ENCODE measurements at places on chromosomes 16 and 17.
A peak's percentile ranks its signal among the peaks of the same experiment; 100 is the strongest.

DNA sequence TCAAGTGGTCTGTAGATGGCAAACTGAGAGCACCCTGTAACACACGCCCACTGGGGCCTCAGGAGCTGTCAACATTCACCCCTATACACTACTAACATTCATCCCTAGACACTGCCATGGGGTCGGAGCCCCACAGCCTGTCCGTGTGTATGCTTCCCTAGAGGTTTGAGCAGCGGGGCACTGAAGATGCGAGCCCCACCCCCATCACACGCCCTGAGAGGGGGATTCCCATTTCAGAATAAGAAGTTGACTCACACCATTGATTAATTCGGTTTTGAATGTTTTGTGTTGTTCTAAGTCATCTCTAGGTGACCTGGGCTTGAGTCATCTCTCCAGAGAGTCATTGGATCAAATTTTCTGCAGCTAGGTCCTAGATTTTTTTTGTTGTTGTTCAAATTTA is 37.3 kb upstream of the MMD start:
- DNase-seq, result no peak

DNA sequence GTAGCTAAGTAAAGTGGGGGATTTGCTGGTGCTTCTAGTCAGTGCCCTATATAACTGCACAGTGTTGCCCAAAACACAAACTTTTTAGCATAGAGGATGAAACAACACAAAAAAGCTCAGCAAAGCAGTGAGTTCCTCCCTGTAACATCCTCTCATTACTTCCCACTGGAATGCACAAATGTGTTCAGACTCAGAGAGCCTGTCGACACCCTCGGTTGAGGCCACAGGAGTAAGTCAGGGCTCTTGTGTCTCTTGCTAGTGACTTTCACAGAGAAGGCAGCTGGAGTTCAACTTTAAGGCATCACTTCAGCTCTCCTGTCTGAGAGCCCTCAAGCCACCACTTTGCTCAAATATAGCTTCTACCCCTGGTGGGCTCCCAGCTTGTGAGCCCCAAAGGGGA is 107.2 kb upstream of the NETO2 start:
- DNase-seq, result no peak

DNA sequence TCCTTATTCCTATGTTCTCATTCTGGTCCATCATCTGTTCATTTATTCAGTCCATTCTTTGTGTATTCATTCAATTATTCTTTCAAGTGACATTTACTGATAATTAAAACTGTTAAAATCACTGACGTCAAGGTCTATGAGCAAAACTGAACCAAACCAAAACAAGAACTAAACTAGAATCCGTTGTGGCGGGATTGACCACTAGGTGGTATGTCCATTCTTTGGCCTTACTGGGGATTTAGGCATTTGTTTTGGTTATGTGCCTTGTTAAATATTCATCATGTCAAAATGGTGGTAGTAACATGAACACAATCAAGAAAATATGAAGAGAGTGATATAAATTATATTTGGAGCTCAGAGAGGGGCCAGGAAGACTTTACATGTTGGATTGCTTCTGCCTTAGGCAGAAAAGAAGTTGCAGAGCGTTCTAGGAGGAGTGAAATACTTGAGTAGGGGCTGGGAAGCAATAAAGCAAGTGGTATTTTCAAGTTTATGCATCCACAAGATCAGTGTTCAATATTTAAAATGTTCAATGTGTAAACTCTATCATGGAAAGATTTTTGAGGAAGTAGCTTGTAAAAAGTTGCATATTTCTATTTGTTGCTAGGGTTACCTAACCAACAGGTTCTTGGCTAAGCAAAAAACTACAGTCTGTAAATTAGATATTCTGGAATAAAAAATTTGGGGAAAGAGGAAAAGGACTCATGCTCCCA is 129.0 kb downstream of the CDH13 start:
- no peak for DNase-seq

DNA sequence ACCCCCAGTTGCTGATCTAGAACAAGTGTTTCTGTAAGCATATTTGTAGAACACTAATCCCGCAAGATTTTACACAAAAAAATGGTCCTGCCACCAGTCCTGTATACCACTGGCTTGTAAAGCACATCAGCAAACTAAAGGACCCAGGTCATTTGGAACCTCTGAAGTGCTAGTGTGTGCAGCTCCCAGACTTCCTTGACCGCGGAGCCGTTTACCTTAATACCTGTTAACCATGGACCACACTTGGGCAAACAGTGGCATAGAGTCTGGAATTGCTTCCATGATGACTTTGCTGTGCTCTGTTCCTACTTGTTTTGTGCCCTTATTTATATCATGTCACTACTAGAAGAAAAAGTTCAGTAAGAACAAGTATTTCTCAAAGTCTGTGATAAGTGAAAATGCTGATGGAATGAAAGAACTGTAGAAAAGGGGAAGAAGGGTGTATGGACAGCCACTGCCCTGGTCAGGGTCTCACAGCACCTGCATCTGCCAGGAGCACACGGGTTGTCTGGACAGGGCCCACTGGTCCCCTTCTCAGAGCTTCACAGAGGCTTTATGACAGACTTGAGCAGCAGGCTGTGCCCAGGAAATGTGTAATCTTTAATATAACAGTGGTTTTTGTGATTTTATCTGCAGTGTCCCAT is 29.3 kb downstream of the ALDH3A2 start:
- no peak for DNase-seq

DNA sequence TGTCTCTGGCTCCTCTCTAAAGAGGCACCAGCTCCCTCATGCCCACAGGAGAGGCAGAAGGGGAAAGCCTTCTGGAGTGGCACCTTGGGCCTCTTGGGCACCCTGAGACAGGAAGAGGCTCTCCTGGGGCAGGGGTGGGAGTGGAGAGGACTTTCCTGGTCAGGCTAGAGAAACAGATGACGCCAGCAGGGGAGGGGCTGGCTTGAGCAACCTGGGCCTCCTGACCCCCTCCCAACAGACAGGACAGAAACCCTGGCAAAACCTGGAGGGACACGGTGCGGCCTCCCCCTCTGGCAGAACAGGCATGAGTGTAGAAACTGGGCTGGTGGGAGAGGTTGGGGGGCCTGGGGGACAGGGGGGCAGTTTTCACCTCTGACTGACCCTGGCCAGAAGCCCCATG is 6.1 kb downstream of the SMIM5 start:
- no peak for DNase-seq

- DNase-seq, result no peak
Measured at GRCh38 chr17:67272312-67273047, 27.5 kb upstream of the HELZ start.

- no peak for DNase-seq
Measured at GRCh38 chr16:49940464-49941224, 84.4 kb upstream of the CNEP1R1 start.

GRCh38 chr17:42526031-42526444 is 10.0 kb upstream of the NAGLU start:
- DNase-seq, result peak; percentile 47

DNA sequence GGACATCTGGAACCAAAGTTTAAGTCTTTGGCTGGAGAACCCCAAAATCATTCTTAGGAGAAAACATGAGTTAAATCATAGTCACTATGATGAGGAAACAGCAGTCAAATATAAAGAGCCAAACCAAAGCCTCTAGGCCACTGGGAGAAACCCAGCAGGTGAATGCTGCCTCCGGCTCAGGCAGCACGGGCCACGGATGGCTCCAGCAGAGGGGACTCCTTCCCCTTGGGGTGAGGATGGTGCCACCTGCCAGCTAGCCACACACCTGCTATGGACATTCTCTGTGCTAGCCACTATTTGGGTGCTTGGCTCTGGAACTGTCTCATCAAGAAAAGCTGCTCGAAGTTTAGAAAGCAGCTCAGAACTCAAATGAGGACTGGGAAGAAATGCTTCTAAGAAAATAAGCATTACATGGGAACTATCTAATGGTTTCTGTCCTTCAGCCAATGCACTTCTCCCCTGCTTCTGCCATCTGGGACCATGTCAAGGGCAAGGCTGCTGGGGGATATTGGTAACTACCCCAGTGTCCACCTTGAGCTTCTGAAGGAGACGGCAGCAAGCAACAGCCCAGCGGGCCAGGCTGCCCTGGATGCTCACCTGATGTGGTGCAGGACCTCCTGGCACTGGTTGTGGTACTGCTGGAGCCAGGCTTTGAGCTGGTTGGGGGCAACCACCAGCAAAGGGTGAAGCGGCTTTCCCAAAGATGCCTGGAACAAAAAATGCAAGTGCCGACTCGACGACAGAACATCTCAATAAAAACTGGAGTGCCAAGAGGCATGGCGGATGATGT is 22.5 kb downstream of the ELAC2 start:
- no peak for DNase-seq

DNA sequence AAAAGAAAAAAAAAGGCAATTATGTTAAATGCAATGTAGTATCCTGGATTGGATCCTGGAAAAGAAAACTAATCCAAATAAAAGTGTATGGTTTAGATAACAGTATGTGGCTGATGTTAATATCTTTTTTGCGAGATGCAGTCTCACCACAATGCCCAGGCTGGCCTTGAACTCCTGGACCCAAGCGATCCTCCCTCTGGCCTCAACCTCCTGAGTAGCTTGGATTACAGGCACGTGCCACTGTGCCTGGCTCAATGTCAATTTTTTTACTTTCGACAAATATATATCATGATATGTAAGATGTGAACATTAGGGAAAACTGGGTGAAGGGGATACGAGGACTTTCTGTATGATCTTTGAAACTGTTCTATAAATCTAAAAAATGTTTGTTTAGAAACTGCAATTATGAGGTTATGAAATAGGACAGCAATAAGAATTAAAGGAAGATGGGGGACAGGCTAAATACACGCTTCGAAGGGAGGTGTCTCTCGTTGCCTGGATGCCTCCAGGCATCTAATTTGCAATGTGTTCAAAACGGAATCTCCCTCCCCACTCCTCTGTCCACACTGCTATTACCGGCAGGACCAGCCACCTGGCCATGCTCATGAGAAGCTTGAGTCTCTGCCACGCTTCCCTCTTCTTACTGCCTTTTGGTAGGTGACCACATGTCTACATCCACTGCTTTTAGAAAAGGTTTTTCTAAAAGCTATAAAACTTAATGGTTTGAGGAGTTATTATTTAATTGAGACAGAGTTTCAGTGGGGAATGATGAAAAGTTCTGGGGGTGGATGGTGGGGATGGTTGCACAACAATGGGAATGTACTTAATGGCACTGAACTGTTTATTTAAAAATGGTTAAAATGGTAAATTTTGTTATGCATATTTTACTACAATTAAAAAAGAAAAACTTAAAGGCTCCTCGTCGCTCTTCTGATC is 15.2 kb downstream of the UBE2O start:
- DNase-seq, result peak; percentile 89

GRCh38 chr16:78094166-78094565 is 5.3 kb upstream of the WWOX start:
- DNase-seq, result no peak

- no peak for DNase-seq
Measured at GRCh38 chr16:63315229-63315628, 1279.0 kb upstream of the CDH8 start.

Data from cerebellar cortex (tissue), 1 donor.